ENCODE measurements at places on chromosomes 16 and 17.

GRCh38 chr17:61239953-61240352, 159.7 kb upstream of the TBX2 start:
- no peak for DNase-seq

DNA sequence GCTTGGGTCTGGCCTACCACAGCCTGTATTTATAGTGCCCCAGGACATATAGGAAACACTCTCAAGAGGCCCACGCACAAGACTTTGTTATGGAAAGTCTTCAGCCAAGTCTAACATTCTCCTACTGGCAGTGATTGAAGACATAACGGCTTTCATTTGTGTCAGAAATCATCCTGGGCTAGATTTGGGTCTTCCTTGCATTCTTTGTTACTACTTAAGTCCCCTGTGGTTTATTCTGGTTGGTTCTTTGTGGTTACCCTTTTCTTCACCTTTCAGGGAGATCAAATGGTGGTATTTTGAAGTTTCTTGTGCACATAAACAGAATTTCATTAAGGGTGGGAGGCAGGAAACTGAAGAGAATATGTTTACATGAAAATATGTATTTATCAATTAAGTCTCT, 37.7 kb downstream of the REXO5 start:
- DNase-seq = no peak

GRCh38 chr17:59698143-59698542, 9.1 kb downstream of the PTRH2 start:
- DNase-seq = no peak

- no peak for DNase-seq
Observed at GRCh38 chr16:81809567-81809966, 30.5 kb downstream of the PLCG2 start.

DNA sequence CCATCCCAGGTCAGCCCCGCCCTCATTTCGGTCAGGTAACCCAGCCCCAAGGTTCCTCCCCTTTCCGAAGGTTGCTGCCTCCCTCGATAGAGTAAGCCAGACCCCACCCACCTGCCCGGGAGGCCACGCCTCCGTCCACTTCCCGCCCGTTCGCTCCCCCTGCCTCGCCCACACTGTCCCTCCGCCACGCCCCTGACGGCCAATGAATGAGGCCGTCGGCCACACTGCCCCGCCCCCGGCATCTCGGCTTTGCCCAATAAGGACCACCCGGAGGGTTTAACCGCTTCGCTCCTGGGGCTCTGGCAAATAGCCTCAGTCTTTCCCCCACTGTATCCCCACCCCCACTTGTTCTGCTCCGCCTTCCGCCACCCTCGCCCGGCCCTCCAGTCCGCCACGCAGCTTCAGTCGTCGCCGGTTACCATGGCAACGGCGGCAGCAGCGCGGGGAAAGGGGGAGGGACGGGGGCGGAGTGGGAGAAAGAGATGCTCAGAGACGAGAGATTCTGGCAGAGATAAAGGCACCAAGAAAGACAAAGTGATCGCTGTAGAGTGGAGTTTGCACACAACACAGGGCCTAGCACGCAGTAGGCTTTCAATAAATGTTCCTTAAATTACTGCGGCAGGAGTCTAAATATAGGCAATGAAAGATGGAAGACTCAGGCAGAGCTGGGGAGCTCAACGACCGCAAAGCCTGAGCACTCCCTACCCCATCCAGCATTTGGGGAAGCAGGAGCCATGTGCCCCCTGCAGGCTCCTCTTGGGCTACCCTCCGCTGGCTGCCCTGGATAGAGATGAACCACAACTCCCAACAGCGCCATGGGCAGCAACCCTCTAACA, 5.1 kb downstream of the DLG4 start:
- peak; percentile 81 for DNase-seq

GRCh38 chr16:50326264-50326663, 42.5 kb downstream of the BRD7 start:
- DNase-seq = no peak

- DNase-seq = no peak
Observed at GRCh38 chr16:51831595-51832367, 680.7 kb upstream of the SALL1 start.

DNA sequence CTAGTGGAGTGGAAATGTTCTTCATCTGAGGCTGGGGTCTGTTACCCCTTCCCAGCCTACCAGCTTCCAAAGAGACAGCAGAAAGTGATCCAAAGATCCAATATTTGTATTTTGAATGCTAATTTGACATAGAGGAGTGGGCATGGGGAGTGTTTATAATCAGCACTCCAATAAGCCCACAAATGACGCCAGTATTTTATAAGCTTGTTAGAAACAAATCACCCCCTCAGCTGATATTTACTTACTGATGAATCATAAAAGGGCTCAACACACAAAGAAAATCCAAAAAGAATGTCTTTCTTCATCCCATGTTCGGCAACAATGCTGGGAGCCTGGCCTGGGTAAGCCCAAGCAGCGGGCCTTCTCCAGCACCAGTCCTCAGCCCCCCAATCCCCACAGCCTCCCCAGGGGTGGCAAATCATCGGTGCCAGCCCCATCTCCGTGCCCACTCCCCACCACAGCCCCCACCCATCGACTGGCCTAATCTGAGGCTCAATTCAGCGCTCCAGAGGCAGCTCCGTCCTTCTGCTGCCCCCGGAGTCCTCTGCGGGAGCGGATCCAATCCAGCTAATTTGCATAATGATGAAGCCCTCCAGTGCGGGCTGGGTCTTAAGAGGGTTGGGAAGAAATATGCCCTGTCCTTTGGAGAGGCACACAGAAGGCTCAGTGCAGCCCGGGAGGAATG, 169.5 kb downstream of the C16orf78 start:
- DNase-seq = no peak

- no peak for DNase-seq
Observed at GRCh38 chr16:1366712-1367299, 15.1 kb downstream of the GNPTG start.

DNA sequence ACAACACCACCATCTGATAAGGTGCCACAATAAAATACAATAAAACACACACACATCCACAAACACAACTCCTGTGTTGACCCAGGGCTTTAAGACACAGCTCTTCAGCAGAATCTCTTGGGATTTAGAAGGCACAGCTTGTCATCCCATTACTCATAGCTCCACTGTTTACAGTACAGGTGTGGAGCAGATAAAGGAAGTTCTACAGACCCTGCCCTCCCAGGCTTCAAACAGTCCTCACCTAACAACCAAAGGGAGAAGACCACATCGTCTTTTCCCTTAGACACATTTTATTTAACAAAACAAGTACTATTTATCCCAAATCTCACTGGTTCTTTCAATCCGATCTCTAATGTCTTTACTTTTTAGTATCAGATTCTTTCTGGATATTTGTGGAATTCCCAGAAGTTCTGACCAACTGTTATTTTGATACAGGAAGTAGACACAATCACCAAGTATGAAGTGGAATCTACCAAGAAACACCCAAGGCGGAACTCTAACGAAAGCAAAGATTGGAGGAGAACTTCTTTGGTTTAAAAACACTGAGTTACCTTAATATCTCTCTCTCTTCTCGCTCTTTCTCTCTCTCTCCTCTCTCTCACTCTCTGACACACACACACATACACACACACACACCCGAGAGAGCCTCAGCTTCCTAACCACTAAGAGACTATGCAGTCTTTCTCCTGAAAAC, 46.1 kb downstream of the CYTH1 start:
- no peak for DNase-seq

- DNase-seq = no peak
Observed at GRCh38 chr16:2597560-2597902, 59.7 kb downstream of the PDPK1 start.

GRCh38 chr16:72126429-72126765, 32.8 kb downstream of the DHX38 start:
- no peak for DNase-seq

DNA sequence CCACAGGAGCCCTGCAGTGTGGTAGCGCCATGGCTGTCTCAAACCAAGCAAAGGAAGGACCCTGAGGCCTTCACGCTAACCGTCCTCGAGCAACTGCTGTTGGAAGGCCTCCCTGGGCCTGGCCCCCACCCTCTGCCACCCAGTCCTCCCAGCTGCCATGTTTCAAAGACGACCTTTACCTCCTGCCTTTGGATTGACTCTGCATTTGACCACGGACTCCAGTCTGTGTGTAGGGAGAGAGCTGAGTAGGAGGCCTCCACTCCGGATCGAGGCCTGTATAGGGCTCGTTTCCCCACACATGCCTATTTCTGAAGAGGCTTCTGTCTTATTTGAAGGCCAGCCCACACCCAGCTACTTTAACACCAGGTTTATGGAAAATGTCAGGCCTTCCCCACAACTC, 24.3 kb downstream of the PLCD3 start:
- DNase-seq = no peak

DNA sequence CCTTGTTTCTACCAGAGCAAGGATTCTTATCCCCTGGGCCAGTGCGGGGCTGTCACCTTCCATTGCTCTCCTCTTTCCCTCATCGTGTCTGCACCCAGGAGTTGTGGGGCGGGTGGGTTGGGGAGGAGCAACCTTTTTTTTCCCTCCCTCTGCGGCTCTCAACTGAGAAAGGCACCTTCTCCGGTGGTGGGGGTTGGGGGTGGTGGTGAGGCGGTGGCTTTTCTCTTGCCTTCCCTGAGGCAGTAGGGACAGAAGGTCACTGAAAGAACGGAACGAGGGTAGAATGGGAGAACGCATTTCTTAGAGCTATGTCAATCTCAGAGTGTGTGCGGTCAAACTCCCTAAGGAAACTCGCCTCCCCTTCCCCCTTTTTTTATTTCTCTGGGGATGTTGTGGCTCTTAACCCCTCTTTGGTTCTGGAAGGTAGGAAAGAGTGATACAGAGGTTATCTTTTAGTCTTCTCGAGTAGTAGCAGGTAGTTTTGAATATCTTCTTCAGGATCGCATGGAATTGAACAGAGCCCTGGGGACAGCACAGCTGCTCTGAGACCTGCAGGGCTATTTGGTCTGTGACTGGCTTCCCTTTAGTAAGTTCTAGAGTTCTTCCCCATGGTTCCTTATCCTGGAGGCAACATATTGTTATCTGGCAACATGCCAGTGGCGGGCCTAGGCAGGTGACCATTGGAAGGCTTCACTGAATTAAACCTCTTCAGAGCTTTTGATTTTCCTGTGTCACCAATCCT, 994 bp downstream of the CLTC start:
- DNase-seq = no peak

GRCh38 chr16:29862383-29862883, 593 bp downstream of the CDIPT start:
- DNase-seq = no peak

- no peak for DNase-seq
Observed at GRCh38 chr16:57392694-57393093, 11.9 kb upstream of the CCL17 start.

GRCh38 chr17:5355421-5356129, 63.9 kb downstream of the NUP88 start:
- DNase-seq = no peak

GRCh38 chr17:21171970-21172510, 41.9 kb downstream of the TMEM11 start:
- DNase-seq = no peak

DNA sequence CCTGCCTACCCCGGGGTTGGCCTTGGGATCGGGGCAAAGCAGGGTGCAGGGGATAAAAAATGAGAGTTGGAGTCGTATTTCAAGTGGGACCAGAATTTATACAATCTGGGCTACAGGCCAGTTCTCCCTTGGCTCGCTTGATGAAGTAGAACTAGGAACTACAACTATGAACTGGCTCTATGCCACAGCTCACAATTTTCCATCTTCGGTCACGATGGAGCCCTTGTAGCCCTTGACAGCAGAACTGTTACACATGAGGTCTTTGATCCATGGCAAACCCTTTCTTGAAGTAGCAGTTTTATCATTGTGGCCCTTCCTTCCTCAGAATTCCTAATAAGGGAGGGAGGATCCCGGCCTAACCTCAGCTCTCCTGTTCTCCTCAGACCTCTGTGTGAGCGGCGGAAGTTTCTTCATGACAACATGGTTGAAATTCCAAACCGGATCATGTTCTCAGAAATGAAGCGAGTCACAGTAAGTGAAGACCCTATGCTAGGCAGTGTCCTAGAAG, 17.1 kb downstream of the LIG3 start:
- no peak for DNase-seq

DNA sequence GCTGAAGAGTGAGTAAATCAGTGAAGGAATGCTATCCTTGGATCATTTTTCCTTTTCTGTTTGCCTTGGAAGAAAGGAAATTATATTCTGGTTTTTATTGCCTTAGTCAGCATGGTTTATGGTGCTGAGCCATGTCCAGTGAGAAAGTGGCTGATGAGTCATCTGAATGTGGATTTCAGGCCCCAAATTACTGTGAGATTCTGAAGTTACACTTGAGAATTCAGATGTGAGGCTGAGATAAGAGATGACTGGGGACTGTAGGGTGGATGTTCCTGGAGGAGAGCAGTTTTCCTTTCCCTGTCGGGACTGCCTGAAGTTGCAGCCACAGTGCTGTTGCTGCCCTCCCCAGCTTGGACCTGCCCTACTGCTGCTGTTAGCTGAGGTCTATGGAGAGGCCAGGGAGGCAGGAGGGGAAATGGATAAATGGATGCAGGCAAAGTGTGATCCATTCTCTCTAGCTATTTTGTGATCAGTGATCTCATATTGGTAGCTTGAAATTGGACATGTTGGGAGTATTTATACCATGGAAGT, 4.2 kb upstream of the MAP3K14 start:
- peak; percentile 97 for DNase-seq

- no peak for DNase-seq
Observed at GRCh38 chr17:46994993-46995392, 15.9 kb upstream of the RPRML start.

GRCh38 chr17:81493198-81494038, 19.2 kb downstream of the ACTG1 start:
- no peak for DNase-seq

DNA sequence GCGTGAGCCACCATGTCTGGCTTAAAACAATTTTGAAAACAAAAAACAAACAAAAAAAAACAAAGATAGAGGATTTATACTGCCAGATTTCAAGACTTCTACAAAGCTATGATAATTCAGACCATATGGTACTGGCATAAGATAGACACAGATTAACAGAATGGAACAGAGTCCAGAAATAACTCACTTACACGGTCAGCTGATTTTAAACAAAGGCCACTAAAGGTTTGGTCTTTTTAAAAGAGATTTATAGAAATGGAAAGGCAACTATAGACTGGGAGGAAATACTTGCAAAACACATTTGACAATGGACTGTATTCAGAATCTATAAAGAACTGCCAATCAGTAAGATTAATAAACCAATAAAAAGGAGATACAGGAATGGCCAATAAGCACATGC, 48.6 kb upstream of the MNT start:
- DNase-seq = no peak

GRCh38 chr17:66526827-66527226, 224.4 kb downstream of the PRKCA start:
- no peak for DNase-seq

DNA sequence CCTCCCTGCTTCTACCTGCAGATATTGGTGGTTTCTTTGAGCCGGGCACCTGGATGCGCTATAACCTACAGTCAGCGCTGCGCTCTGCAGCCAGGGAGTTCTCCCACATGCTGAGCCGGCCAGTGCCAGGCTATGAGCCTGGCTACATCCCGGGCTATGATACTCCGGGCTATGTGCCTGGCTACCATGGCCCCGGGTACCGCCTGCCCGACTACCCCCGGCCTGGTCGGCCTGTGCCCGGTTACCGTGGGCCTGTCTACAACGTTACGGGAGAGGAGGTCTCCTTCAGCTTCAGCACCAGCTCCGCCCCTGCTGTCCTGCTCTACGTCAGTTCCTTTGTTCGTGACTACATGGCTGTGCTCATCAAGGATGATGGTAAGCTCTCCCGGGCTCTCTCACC, 13.2 kb downstream of the CNTNAP1 start:
- no peak for DNase-seq
